ENCODE measurements at places on chromosomes 6 and 20.

- no peak for DNase-seq
Observed at GRCh38 chr6:2939315-2940009, 31.9 kb downstream of the SERPINB6 start.

GRCh38 chr6:16146028-16146427, 17.1 kb downstream of the MYLIP start:
- DNase-seq = no peak

DNA sequence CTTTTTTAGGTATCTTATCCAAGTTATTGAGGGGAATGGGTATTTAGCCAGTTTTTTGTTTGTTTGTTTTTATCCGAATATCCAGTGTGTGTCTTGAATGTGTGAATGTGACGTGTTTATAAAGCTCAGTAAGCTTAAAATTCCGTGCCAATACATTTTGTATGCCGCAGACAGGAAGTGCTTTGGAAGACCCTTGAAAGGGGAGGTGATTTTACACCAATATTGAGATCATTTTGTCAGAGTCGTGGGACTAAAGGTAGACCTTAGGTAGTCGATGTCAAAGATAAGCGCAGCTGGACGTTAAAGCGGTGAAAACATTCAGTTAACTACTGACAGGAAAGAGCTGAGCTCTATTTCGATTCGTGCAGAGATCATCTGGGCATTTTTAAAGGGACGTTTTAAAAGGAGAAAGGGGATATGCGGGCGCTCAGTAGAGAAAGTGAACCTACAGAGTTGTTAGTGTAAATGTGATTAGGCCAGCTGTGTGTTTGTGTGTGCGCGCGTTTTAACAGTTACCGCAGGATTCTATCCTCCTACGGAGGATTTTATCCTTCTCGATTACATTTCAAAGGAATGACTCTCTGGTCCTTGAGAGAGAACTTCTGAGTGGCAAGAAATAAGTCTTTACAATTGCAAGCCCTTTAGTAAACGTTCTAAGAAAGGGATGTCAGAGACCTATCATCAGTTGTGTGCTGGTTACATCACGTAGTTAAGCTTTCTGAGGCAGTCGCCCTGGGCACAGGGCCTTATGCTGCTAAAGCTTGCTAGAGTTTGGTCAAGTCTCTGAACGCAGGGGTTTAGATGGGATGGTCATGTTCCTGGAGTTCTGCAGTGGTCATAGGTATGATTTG, 625 bp upstream of the ECHDC1 start:
- DNase-seq = no peak

DNA sequence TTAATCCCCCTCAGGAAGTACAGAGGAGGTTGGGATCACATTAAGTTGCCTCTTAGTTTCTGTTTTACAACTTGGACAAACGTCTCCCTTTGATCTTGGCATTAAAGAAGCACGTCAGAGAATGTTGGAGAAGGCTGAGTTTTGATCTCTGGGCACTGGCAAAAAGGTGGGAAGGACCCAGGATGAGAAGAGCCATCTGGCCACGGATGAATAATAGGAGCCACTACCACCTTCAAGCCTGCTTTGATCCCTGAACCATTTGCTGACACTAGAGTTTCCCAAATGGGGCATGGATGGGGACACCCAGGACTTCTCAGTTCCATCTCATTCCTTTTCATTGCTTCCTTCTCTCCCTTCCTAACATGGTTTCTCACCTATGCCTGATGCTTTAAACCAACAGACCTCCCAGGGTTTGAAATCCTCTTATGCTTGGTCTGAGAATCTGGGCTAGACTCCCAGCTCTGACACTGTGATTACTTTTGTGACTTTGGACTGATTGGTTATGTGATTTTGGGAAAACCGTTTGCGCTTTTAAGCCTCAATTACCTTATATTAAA, 5.8 kb downstream of the TM9SF4 start:
- no peak for DNase-seq

- DNase-seq = no peak
Observed at GRCh38 chr6:152736687-152737273, 13.8 kb upstream of the VIP start.

- DNase-seq = no peak
Observed at GRCh38 chr20:53003420-53004154, 31.4 kb downstream of the TSHZ2 start.

GRCh38 chr6:159572439-159573110, 120.5 kb downstream of the SOD2 start:
- DNase-seq = no peak

DNA sequence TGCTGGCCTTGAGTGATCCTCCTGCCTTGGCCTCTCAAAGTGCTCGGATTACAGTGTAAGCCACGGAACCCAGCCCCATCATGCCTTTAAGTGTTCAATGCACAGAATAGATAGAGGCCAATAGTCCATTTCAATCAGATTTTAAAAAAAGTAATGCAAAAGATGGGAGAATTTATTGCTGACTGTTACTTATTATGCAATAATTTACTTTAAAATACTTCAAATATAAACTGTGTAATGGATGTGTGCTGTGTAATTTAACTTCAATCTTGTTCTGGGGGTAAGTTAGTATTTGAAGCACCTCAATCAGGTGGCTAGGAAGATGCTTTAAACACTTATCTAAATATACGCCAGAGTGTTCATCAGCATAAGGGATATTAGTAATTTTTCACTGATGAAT, 51.7 kb upstream of the BCLAF1 start:
- DNase-seq = no peak

GRCh38 chr6:166253778-166254204, 54.4 kb downstream of the PRR18 start:
- no peak for DNase-seq

DNA sequence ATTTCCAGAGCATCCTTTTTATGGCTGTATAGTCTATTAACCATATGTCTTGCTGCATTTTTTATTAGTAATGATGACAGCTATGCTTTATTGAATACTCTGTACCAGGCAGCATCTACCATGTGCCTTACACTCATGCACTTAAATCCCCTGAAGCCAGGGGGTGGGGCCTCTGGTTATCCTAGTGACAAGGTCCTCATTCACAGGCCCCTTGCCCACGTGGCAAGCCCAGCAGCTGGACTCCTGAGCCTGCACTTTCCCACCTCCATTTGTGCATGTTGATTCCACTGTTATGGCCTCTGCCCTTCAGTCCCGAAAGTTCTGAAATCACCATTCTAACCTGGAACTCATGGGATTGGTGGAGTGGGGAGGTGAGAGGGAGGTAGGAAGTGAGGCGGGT, 22.3 kb downstream of the ACTR5 start:
- no peak for DNase-seq

DNA sequence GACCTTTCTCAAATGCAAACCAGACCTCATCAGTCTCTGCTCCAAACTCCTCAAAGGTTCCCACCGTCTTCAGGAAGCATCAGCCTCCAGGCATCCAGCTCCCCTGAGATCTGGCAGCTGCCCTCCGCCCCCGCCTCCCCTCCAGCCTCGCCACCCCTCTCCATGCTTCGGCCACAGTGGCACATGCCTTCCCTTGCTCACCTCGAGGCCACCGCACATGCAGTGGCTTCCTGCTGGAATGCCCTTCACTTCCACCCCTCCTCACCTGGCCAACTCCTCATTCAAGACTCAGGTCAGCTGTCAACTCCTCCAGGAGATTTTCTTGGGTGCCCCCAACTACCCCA, 13.4 kb downstream of the KIAA1755 start:
- DNase-seq = no peak

DNA sequence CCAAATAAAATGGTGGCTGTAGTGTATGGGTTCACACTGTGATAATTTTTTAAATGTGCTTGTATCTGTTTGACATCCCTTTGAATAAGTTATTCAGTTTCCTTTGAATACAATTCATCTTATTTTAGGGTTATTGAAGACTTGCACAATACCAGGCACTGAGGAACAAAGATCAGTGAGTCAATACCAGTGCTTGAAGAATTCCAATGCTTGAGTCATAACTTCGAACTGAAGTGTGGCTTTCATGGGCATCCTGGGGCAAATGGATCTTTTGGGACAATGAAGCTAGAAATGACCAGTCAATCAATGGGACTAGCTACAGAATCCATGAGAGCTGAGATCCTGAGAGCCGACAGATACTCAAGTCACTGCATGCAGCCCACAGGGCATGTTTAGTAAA, 349.9 kb upstream of the FLRT3 start:
- DNase-seq = no peak

- no peak for DNase-seq
Observed at GRCh38 chr6:27334141-27334540, 22.1 kb upstream of the POM121L2 start.

GRCh38 chr20:19583532-19584175, 174.4 kb upstream of the RIN2 start:
- DNase-seq = peak; percentile 3

GRCh38 chr6:145891126-145891525, 73.0 kb downstream of the SHPRH start:
- no peak for DNase-seq

DNA sequence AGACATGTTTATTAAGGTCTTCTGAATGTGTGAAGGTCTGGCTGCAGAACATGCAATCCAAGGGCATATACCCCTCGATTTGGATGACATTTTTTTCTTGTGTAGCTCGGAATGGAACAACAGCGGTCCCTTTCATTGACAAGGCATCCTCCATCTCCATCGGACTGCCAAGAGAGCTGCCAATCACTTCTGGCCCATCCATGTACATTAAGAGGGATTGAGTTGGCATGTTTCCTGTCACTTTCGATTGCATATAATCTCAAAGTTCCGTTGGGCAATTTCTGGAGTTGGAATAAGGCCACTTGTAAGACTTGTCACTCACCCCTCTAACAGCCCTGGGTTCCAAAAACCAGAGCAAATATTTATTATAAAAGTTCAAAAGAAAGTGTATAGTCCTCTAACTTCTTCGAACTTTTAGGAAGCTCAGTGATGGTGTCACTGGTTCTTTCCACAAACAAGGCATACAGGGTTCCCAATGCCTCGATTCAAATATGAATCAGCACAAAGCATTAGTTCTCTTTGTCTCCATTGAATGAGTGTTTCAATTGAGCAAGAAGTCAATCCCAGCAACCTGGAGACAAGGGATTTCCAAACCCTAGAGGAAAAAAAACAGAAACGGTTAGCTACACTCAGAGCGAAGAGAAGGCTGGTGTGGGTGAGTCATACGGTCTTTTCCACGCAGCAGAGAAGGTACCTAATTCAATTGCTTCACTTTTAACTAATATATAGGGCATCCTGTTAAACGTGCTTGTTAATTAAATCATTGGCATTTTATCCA, 10.9 kb downstream of the ZNF217 start:
- DNase-seq = no peak

DNA sequence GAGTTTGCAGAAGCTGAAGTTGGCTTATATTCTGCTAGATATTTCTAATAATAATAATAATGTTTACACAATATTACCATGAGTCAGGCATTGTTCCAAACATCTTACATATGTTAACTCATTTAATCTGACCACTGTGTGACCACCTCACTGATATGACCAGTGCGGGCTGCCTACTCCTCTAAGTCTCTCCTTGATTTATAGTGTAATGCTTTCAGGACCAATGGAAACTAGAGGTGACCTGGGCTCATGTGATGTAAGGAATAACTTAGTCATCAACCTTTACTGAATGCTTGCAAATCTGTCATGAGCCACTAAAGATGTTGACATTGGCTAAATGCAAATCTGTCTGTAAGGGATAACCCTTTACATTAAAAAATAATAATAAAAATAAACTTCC, 51.1 kb upstream of the GPR6 start:
- DNase-seq = no peak

- no peak for DNase-seq
Observed at GRCh38 chr20:8291200-8291599, 159.1 kb downstream of the PLCB1 start.

DNA sequence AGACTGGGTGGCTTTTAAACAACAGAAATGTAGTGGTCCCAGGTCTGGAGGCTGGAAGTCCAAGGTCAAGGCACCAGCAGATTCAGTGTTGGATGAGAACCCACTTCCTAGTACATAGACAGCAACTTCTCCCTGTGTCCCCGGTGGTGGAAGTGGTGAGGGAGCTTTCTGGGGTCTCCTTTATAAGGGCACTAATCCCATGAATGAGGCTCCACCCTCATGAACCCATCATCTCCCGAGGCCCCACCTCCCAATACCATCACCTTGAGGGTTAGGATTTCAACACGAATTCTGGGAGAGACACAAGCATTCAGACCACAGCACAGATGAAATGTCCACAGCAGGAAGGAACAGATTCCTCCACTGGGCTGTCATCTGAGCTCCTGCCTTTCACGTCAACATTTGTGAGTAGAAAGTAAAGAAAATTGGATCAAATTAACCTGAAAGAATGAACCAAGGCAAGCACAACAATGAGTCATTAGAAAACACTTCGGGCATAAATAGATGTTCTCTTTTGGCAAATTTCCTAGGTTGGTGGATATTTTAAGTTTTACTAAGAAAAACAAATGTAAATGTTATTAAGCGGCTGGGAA, 130.7 kb downstream of the RNASET2 start:
- no peak for DNase-seq

GRCh38 chr6:62452586-62452985, 166.6 kb upstream of the KHDRBS2 start:
- no peak for DNase-seq

DNA sequence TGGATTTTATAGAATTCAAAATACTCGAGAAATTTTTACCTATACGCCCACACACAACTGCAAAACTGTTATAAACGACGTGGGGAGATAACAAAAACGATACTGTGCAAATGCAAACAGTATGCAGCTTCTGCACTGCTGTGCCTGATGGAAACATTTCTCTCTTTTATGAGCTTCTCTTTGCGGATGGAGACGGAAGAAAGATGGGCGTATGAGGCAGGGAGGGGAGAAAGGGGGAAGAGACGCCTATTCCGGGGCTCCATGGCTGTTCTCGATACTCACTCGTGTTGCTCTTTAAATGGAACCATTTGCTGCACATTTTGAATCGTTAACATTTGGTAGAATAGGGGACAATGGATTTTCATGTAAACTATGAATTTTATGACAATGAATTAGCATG, 69.1 kb upstream of the EXOC2 start:
- no peak for DNase-seq

DNA sequence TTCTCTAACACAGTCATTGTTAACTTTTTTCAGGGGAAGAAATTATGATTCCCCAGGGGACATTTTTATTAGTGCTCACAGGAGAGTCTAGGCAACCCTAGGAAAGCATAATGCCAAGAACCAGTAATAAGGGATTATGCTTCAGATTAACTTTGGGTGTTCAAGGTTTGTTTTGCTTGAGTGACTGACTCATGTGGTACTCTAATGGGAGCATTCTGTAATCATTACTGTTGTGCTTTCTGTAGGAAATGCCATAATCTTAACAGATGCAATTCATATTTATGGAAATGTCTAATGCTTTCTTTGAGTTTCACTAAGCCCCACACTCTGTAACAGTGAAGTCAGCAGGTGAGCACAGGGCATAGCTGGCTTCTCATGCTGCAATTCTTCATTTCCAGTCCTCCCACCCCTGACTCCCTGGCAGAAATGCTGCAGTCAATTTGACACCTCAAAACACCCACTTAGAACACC, 263.4 kb upstream of the MAN1A1 start:
- no peak for DNase-seq

DNA sequence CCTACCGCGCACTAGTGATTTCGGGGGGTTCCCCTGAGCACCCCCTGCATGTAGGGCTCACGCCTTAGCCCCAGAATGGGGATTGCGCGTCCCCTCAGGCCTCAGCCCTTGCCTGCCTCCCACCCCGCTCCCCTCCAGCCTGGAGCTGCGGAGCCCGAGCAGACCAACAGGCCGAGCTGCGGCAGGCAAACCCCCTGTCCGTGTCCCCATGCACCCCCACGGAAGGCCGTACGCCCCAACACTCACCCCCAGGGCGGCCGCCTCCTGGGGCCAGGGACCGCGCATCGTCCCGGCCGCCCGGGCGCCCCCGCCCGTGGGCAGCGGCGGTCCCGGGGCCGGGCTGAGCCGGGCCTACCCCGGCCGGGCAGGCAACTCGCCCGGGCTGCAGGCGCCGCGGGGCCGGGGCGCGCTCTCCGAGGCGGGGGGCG, 1.2 kb upstream of the KCNB1 start:
- DNase-seq = no peak

GRCh38 chr20:7159903-7160302, 392.4 kb downstream of the BMP2 start:
- no peak for DNase-seq

Measured in GM12864 (cell line).